Fibroblast of the aortic adventitia (primary cell): ENCODE measurements at places on chromosomes 6 and 20. TPM values are rescaled to one million over a fixed set of nuclear protein-coding genes. Genes with fewer than 3 reads are reported as not detected.

The MRPS18A gene
- 22.6 and 32.4 TPM in 2 replicates for total RNA-seq

DNA sequence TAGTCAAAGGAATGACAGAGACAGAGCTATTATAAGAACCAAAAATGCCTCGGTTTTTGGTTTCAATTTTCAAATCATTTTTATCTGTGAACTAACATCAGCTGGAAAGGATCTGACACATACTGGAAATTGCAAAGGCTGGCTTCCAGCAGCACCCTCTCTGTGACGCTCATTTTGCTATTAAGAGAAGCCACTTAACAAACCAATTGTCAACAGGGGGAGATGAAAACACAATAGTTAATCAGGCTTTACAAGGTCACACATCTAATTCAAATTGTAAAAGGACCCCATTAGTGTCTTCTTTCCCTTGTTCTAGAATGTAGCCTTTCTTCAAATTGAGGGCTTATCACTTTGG is 160.5 kb downstream of the TFAP2B start:
- DNase-seq: no peak

- no peak for DNase-seq
Measured at GRCh38 chr6:12333128-12333527, 43.0 kb downstream of the EDN1 start.

- DNase-seq: no peak
Measured at GRCh38 chr20:11452326-11452725, 465.4 kb upstream of the BTBD3 start.

The SCRT2 gene
- total RNA-seq: not detected in 2 replicates

The TGM2 gene
- total RNA-seq: 6.0 and 117 TPM in 2 replicates

GRCh38 chr6:34908194-34908593 is 19.1 kb downstream of the ANKS1A start:
- DNase-seq: no peak

GRCh38 chr20:40109136-40109535 is 579.9 kb downstream of the MAFB start:
- no peak for DNase-seq
